ENCODE measurements at places on chromosomes 5 and 9.

GRCh38 chr5:125327676-125328075 lies 581.2 kb upstream of the ZNF608 start:
- H3K4me1 ChIP-seq, result no peaks in the 10 kb centered on the region
- no peaks in the 10 kb centered on the region for H3K27me3 ChIP-seq
- no peak overlapping the region for H3K4me3 ChIP-seq
- no peak for DNase-seq
- H3K27ac ChIP-seq, result no peak overlapping the region
- no peaks in the 10 kb centered on the region for H3K36me3 ChIP-seq

GRCh38 chr5:25006734-25007133 lies 362.0 kb upstream of the CDH10 start:
- H3K36me3 ChIP-seq, result no peaks in the 10 kb centered on the region
- no peaks in the 10 kb centered on the region for H3K27me3 ChIP-seq
- DNase-seq, result no peak
- no peak overlapping the region for H3K27ac ChIP-seq
- H3K4me1 ChIP-seq, result no peaks in the 10 kb centered on the region

DNA sequence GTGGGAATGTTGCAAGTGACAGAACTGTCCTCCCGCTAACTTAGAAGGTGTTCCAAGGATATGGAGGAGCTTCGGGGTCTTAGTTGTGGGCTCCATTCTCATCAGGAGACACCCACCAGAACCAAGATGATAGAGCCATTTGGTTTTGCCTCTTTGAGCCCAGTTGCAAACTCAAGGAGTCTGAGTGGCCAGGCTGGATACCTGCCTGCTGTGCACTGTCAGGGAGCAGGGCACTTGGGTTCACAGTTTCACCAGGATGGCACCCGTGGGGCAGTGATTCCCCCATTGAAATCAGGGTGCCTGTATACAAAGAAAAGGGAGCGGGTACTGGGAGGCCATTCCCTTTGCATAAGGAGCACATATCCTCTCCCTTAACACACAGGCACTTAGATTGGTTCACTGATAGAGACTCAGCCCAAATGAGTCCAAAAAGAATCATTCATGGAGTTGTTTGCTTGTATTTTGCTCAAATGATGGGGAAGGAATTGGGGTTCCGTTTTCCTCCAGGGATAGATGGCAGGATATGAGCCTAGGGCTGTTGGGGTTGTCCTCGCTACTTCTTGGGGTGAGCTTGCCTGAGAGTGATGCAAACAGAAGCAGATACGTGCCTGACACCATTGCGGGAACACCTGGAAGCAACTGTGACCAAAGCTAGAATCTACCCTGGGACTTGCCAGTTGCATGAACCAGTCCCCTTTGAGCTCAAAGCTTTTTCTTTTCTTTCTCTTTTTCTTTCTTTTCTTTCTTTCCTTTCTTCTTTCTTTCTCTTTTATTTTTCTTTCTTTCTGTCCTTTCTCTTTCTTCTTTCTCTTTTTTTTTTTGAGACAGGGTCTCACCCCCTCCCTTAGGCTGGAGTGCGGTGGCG lies 1.3 kb upstream of the PRR7 start:
- H3K4me3 ChIP-seq, result peak overlapping the region; percentile 79
- DNase-seq, result no peak
- no peaks in the 10 kb centered on the region for H3K4me1 ChIP-seq
- H3K27me3 ChIP-seq, result no peaks in the 10 kb centered on the region

DNA sequence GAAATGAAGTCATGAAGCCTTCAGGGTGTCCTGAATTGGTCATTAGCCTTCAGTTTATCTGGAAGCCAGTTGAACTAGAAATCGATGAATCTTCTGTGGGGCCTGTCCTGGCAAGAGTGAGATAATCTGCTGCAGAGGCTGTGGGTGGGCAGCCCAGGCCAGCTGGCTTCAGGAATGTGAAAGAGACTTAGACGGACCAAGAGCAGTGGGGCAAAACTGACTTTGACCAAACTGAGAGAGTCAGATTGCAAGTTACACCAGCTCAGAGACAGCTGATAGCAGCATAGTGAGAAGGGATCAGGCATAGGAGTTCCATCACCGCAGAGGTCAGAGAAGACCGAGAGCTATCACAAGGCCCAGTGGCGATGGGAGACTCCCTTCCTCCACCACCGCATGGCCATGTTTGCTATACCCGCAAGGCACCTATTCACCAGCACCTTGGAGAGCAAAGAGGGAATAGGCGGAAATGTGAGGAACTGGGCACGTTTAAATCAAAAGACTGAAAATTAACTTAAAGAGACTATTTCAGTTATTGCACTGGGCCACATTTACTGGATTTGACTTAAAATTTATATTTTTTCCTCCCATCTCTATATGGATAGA lies 50.0 kb upstream of the GLIS3 start:
- peak; percentile 38 for DNase-seq
- no peaks in the 10 kb centered on the region for H3K27me3 ChIP-seq
- H3K36me3 ChIP-seq, result no peaks in the 10 kb centered on the region
- H3K27ac ChIP-seq, result no peak overlapping the region

- H3K4me3 ChIP-seq, result no peak overlapping the region
- no peak for DNase-seq
- H3K27ac ChIP-seq, result no peak overlapping the region
- H3K27me3 ChIP-seq, result no peaks in the 10 kb centered on the region
Observed at GRCh38 chr5:154406231-154406630, 39.6 kb upstream of the SAP30L start.

- H3K27me3 ChIP-seq, result no peaks in the 10 kb centered on the region
- no peaks in the 10 kb centered on the region for H3K36me3 ChIP-seq
- H3K4me1 ChIP-seq, result no peaks in the 10 kb centered on the region
- no peak overlapping the region for H3K4me3 ChIP-seq
Observed at GRCh38 chr9:35227284-35227683, 65.5 kb downstream of the UNC13B start.

DNA sequence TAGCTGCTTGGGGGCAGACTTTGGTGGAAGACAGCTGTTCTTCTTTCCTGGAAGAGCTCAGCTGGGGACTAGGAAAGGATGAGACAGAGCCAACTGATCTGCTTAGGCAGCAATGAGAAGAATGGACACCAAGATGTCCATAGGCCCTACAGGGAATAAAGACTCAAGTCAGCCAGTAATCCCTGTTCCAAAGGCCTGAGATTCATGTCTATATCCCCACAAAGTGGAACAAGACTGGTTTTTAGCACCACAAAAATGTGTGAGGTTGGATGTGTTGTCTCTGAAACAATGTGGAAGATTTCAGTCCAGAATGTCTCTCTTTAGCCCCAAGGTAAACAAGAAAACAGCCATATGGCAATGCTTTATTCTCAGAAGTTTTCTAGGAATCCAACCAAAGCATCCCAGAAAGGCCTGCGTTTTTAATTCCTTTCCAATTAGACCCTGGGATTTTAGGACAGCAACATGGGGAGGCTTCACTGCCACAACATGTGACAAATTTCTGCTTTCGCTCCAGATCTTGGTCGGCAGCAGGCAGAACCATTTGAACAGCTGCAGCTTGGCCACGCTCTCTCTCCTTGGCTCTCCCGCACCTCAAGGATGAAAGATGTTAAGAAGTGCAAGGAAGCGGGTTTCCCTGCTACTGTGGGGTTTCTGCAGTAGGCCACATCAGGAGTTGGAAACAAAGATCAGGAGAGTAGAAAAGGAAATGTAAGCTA lies 245.1 kb downstream of the FSTL4 start:
- H3K36me3 ChIP-seq, result no peaks in the 10 kb centered on the region
- no peak for DNase-seq
- no peak overlapping the region for H3K4me3 ChIP-seq

GRCh38 chr5:122291000-122291901 lies 20.8 kb upstream of the SNCAIP start:
- H3K27ac ChIP-seq, result no peak overlapping the region
- DNase-seq, result peak; percentile 45
- H3K4me3 ChIP-seq, result no peak overlapping the region
- H3K27me3 ChIP-seq, result no peaks in the 10 kb centered on the region

DNA sequence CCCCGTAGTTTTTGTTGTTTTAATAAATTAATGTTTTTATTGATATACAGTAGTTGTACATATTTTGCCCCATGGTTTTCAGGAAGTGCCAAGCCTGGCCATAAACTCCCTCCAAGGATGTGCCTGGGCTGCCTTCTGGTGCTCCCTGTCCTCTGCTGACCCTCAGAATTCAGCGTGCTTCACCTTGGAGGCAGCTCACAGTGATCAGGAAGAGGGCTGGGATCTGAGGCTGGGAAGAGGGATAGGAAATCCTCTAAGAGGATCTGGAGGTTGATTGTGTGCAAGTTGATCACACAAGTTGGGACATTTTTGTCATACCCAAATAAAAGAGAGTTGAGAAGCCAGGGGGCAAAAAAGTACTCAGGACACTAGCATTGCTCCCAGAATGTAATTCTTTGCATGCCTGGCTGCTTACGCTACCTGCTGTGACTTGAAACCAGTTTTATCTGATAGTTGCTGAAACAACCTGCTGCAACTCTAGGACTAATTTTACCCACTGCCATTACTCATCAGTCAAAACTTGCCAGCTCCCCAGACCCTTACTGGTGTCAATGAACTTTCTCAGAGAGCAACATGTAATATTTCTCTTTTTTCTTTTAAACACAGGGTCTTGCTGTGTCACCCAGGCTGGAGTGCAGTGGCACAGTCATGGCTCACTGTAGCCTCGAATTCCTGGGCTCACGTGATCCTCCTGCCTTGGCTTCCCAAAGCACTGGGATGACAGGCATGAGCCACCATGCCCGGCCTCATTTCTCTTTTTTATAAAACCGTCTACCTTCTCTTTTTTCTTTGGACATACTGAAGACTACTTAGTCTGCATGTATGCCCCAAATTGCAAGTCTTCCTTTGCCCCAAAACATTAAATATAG lies 29.0 kb downstream of the PDE6A start:
- H3K27ac ChIP-seq, result no peak overlapping the region
- no peaks in the 10 kb centered on the region for H3K4me1 ChIP-seq
- H3K27me3 ChIP-seq, result no peaks in the 10 kb centered on the region
- DNase-seq, result no peak
- H3K36me3 ChIP-seq, result no peaks in the 10 kb centered on the region

DNA sequence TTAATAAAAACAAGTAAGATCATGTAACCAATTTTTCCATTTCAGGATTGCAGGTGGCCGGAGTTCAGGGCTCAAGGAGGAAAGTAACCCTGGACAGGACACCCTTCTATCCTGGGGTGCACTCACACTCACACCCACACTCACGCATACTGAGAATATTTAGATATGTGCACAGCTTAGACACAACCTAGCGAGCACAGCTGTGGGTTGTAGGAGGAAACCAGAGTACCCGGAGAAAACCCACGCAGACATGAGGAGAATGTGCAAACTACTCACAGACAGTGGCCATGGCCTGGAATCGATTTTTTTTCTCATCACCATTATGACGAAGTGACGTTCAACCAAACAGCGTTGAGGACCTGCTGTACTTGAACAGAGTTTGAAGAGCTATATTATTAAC lies 4.5 kb upstream of the EFNA5 start:
- no peak for DNase-seq
- H3K27me3 ChIP-seq, result no peaks in the 10 kb centered on the region
- no peak overlapping the region for H3K27ac ChIP-seq
- H3K4me1 ChIP-seq, result peaks cover 2% of the 10 kb centered on the region
- H3K4me3 ChIP-seq, result no peak overlapping the region

GRCh38 chr5:100505984-100506670 lies 29.0 kb upstream of the FAM174A start:
- no peak for DNase-seq
- no peaks in the 10 kb centered on the region for H3K36me3 ChIP-seq
- H3K4me1 ChIP-seq, result no peaks in the 10 kb centered on the region
- no peak overlapping the region for H3K27ac ChIP-seq

DNA sequence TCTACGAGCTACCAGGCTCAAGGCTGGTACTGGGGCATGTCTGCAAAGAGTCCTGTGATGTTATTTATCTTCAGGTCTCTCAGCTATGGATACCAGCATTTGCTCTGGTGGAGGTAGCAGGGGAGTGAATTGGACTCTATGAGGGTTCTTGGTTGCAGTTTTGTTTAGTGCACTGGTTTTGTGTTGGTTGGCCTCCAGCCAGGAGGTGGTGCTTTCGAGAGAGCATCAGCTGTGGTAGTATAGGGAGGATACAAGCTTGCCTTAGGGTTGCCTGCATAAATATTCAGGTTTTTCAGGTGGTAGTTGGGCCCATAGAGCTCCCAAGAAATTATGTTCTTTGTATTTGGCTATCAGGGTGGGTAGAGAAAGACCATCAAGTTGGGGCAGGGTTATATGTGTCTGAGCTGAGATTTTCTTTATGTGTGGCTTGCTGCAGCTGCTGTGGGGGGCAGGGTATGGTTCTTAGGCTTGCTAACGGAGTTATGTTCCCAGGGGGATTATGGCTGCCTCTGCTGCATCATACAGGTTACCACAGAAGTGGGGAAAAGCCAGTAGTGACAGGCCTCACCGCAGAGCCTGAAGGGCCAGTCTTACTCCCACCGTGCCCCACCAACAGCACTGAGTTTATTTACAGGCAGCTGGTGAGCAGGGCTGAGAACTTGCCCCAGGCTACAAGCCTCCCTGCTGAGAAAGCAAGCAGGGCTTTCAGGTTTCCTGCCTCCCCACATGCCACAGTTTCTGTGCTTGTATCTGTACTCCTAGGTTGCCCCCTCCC lies 9.7 kb upstream of the RIOK2 start:
- H3K4me3 ChIP-seq, result no peak overlapping the region
- H3K36me3 ChIP-seq, result no peaks in the 10 kb centered on the region
- H3K4me1 ChIP-seq, result no peaks in the 10 kb centered on the region
- H3K27ac ChIP-seq, result no peak overlapping the region
- peak; percentile 70 for DNase-seq

DNA sequence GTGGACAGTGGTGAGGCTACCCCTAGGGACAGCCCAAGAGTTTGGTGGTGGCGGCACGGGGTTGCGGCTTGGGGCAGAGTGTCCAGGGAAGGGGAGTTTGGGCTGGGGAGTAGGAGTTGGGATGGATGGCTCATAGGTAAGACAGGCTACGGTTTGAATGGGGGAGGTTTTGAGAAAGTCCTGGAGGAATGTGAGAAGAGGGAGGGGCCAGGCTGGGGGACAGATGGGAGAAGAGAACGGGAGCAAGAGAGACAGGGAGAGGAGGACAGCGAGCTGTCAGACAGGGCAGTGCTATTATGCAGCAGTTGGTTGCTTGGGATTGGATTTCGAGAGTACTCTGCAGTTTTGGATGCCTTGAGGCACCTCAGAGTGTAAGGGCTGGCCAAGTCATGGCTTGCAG lies 24.5 kb downstream of the PSD2 start:
- no peak for DNase-seq
- no peaks in the 10 kb centered on the region for H3K36me3 ChIP-seq
- H3K27me3 ChIP-seq, result no peaks in the 10 kb centered on the region
- H3K4me3 ChIP-seq, result no peak overlapping the region
- no peaks in the 10 kb centered on the region for H3K4me1 ChIP-seq
- H3K27ac ChIP-seq, result no peak overlapping the region

DNA sequence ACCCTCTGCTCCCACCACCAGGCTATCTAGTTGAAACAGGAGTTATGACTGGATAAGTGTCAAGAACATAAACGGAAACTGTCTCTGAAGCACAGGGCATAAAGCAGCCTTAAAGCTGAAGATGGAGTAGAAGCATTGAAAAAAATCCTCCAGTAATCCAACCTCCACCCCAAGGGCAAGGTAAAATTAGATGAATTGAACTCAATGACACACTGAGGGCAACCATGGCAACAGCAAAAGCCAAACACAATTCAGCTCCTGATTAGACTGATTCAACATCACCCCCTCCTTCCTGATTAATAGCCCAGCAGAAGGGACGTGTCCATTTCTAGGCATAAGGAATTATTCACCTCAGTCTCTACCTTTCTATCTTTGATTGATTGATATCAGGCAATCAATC lies 183.2 kb upstream of the MAP3K1 start:
- no peak overlapping the region for H3K27ac ChIP-seq
- H3K36me3 ChIP-seq, result peaks cover 27% of the 10 kb centered on the region
- DNase-seq, result no peak
- no peak overlapping the region for H3K4me3 ChIP-seq

All from H9 (cell line).